ENCODE measurements at places on chromosomes 16 and 17.
A peak's percentile ranks its signal among the peaks of the same experiment; 100 is the strongest.

GRCh38 chr17:78608804-78609186, 31.6 kb upstream of the DNAH17 start:
- DNase-seq, result no peak

- DNase-seq, result peak; percentile 72
Observed at GRCh38 chr16:84144209-84144858, 643 bp downstream of the HSDL1 start.

DNA sequence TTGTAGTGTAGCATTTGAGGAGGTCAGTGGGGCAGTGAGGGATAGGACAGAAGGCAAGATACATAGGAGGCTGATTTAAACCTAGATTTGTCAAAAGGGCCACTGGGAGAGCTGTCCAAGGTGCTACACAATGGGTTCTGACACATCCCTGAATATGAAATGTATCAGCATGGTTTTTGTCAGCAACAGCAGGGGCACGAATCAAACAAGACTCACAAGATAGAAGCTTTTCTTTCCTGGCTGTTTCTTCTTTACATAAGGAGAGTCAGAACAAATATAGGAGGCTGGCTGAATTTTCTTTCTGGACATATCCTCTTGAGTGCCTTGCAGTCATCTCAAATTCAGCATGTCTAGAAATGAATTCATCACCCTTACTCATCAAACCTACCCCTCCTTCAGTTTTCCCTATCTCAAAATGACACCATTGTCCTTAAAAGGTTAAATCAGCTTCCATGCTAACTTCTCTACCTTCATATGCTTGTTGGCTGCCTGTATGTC, 130.5 kb downstream of the NPIPB5 start:
- DNase-seq, result no peak

DNA sequence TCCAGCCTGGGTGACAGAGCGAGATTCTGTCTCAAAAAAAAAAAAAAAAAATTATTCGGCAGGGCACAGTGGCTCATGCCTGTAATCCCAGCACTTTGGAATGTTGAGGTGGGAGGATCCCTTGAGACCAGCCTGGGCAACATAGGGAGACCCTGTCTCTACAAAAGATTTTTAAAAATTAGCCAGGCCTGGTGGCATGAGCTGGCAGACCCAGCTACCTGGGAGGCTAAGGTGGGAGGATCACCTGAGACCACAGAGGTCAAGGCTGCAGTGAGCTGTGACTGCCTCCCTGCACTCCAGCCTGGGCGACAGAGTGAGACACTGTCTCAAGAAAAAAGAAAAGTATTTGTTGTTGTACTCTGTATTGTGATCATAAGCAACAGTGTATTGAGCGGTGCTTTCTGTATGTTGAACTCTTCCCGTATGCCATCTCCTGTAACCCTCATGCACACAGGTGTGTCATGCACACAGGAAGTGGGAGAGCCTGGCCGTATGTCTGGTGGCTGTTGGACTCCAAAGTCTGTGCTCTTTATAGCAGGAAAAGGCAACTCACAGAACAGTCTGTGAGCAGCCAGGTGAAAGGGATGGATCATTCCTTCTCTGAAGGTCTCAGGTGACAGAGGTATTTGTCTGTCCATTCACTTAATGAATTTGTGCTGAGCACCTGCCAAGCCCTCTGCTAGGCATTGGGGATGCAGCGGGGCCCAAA, 17.1 kb downstream of the CDH1 start:
- DNase-seq, result no peak

GRCh38 chr17:7136266-7136877, 21.8 kb upstream of the ASGR2 start:
- DNase-seq, result peak; percentile 75

All from spinal cord (tissue), 10 donors.